KG1 (cell line): ENCODE measurements at places on chromosomes 7 and 10.

DNA sequence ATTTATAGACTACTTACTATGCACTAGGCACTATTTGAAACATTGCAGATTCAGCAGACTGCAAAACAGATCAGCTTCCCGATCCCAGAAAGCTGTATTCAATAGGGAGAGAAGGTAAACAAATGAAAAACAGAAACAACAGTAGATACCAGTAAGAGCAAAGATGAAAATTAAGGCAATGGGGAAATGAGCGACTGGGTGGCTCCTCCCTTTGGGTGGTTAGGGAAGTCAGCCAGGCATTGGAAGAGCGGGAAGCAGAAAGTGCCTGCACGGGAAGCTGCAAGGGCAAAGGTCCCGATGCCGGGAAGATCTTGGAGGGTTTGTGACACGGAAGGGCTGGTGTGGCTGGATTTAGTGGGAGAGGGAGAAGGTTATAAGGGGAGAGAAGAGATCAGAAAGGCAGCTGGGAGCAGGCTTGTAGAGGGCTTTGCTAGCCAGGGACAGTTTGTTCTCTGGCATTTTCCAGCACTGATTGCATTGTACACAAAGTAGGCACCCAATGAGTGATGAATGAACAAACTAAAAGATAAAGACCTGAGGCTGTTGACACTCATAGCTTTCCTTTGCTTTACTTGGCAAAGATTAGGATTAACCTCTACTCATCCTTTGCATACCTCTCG, 67.8 kb downstream of the NAMPT start:
- no peak for DNase-seq

- DNase-seq, result no peak
Measured at GRCh38 chr7:88344956-88345832, 38.5 kb upstream of the STEAP4 start.

GRCh38 chr7:137835486-137836112, 11.2 kb downstream of the DGKI start:
- DNase-seq, result no peak

GRCh38 chr7:107196834-107197610, 28.2 kb downstream of the HBP1 start:
- no peak for DNase-seq

GRCh38 chr10:132696204-132696603, 89.7 kb downstream of the NKX6-2 start:
- no peak for DNase-seq
